ENCODE measurements at places on chromosomes 3 and 15. TPM values are rescaled to one million over a fixed set of nuclear protein-coding genes. Genes with fewer than 3 reads are reported as not detected.

CCR3 gene
- total RNA-seq: not detected

SNURF gene
- total RNA-seq: 3.8 TPM

TM4SF1 gene
- total RNA-seq: 287 TPM

CERS3 gene
- not detected for total RNA-seq

ALG1L2 gene
- 0.22 TPM for total RNA-seq

KCNAB1 gene
- not detected for total RNA-seq

SV2B gene
- under 0.01 TPM for total RNA-seq

GOLGA8G gene
- total RNA-seq: not detected

ZIC1 gene
- total RNA-seq: not detected

DISP2 gene
- total RNA-seq: under 0.01 TPM

CCR8 gene
- not detected for total RNA-seq

CCDC54 gene
- not detected for total RNA-seq

IGSF10 gene
- total RNA-seq: 0.33 TPM

NR2F2 gene
- total RNA-seq: 41.1 TPM

LXN gene
- 196 TPM for total RNA-seq

IL16 gene
- 0.22 TPM for total RNA-seq

DAG1 gene
- total RNA-seq: 49.7 TPM

TMEM207 gene
- total RNA-seq: not detected

INSYN1 gene
- total RNA-seq: 0.50 TPM

PPP1R14D gene
- total RNA-seq: not detected

INKA1 gene
- 5.4 TPM for total RNA-seq

SEMA3G gene
- total RNA-seq: under 0.01 TPM

ALDH1A2 gene
- 10.9 TPM for total RNA-seq

RTP3 gene
- total RNA-seq: not detected

AHSG gene
- total RNA-seq: not detected

IMPG2 gene
- 0.44 TPM for total RNA-seq

TMPRSS7 gene
- total RNA-seq: 0.11 TPM

EXD1 gene
- total RNA-seq: 0.11 TPM

ZNF620 gene
- 0.87 TPM for total RNA-seq

BMF gene
- total RNA-seq: 3.1 TPM

NLGN1 gene
- total RNA-seq: 20.1 TPM

FSIP1 gene
- 1.3 TPM for total RNA-seq

GOLGA6L1 gene
- total RNA-seq: not detected

PPP1R2 gene
- total RNA-seq: 113 TPM

ITIH1 gene
- not detected for total RNA-seq
